Neural cell (in vitro differentiated cells): ENCODE measurements at places on chromosomes 7 and 10. TPM values are rescaled to one million over a fixed set of nuclear protein-coding genes. Genes with fewer than 3 reads are reported as not detected.

Gene ADIRF
- not detected in 2 replicates for polyA plus RNA-seq

Gene BRI3
- 55.6 and 57.6 TPM in 2 replicates for polyA plus RNA-seq

Gene HACD1
- polyA plus RNA-seq: 23.0 and 33.6 TPM in 2 replicates

Gene GLI3
- polyA plus RNA-seq: 0.19 and 0.48 TPM in 2 replicates

Gene ZNHIT1
- 160 and 176 TPM in 2 replicates for polyA plus RNA-seq

Gene BAG3
- 0.28 and 0.61 TPM in 2 replicates for polyA plus RNA-seq

Gene GNGT1
- not detected in 2 replicates for polyA plus RNA-seq

Gene LOXL4
- polyA plus RNA-seq: not detected in 2 replicates

Gene PPP1R17
- polyA plus RNA-seq: 7.7 and 8.8 TPM in 2 replicates

Gene BTBD16
- polyA plus RNA-seq: not detected in 2 replicates

Gene AGR3
- polyA plus RNA-seq: not detected in 2 replicates

Gene MKI67
- 0.16 and 0.20 TPM in 2 replicates for polyA plus RNA-seq
